ENCODE measurements at places on chromosomes 6 and 20.

- DNase-seq: no peak
These were observed 669 bp upstream of the PEX6 start for GRCh38 chr6:42979523-42980177.

- no peak for DNase-seq
These were observed 49.6 kb upstream of the RIPOR2 start for GRCh38 chr6:24985323-24985722.

GRCh38 chr6:17907406-17908229 is 79.8 kb downstream of the KIF13A start:
- DNase-seq: no peak

DNA sequence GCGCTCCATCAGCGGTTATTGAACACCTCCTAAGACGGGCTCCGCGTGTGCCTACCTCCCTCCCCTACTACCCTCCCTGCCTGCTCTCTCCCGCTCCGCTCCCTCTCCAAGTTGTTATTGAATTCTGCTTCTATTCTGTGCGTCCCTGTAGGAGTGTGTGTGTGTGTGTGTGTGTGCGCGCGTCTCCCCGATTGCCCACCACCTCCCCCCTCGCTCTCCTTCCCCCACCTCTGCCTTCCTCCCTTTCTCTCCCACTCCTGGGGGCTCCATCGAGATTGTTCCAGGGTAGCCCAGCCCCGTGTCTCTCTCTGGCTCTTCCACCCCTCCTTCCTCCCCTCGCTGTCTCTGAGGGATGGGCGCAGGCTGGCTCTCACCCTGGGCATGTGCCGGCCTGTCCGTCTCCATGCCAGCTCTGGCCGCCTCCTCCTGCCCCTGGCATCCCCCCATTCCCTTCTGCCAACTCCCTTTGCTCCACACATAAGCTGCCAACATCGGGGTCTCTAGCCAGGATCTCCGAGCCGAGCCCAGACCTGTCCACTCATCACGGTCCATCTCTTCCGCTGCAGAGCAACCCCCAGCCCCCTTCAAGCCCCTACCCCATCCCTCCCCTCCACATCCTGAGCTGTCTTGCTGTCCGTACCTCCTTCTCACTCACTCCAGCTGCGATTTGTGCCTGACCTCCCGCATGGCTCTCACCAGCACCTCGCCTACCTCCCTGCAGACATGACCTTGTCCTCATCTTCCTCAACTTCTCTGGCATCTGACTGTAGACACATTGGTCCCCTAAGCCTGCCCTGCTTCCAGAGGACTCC is 68.5 kb downstream of the SRC start:
- no peak for DNase-seq

DNA sequence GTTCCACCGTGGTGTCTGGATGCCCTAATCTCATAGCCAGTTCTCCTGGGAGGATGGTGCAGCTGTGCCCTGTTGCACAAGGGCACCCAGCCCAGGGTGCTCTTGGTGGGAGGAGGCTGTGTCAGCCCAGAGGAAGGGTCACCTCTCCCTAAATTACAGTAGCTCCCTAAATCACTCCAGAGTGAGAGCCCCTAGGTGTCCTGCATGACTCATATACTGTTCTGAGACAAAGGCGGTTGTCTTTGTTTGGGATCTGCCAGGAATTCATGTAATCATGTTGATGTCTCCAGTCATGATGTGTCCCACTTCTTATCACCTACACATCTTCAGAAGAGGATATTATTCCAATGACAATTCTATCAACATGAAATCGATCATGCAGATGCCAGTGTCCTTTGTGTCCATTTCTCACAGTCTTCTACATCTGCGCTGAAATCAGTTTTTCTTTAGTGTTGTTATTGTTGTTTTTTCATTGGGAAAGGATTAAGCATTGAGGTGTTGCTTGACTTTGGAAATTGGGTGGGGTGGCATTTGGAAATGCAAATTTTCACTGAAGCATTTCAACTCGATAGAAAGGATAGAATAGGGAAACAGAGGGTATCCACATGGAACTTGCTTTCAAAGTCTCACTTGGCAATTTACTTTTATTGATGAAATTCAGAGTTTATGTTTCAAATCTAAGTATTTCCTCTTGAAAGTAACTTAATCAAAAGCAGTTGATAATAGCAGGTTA is 19.5 kb downstream of the PERP start:
- DNase-seq: no peak

DNA sequence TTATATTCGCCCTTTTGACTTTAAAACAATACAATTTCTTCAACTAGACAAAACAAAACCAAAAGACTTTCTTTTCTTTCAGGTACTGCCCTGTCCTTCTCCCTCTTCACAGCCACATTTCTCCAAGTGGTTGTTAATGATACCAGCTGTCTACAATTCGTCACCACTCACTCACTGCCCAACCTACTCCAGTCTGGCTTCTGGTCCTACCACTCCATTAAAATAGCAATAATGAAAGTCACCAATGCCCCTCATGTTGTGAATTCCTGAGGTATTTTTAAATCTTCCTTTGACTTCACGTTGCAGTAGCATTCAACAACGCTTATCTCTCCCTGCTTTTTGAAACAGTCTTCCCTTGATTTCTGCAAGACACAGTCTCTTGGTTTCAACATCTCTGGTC is 11.6 kb upstream of the MAN1A1 start:
- DNase-seq: no peak

- DNase-seq: no peak
These were observed 13.6 kb upstream of the PDE7B start for GRCh38 chr6:135837735-135838449.

GRCh38 chr20:35066194-35066593 is 26.4 kb downstream of the TRPC4AP start:
- DNase-seq: no peak

All from stimulated activated CD8-positive, alpha-beta memory T cell treated with anti-CD3 and anti-CD28 coated beads, Interleukin-2, amount 100 ng/mL, for 1 hour (primary cell).